ENCODE measurements at places on chromosomes 7 and 10. TPM values are rescaled to one million over a fixed set of nuclear protein-coding genes. Genes with fewer than 3 reads are reported as not detected.

The TMEM270 gene
- 1.1 TPM for total RNA-seq

The EBLN1 gene
- 0.21 TPM for total RNA-seq

The SPDYE2B gene
- not detected for total RNA-seq

The PIK3AP1 gene
- total RNA-seq, result 10.6 TPM

The CYP26C1 gene
- not detected for total RNA-seq

The ZDHHC6 gene
- 37.2 TPM for total RNA-seq

The RAMP3 gene
- 11.9 TPM for total RNA-seq

The PSMG3 gene
- 18.4 TPM for total RNA-seq
